Stimulated activated CD8-positive, alpha-beta memory T cell treated with anti-CD3 and anti-CD28 coated beads, Interleukin-4, amount 100 ng/mL, for 24 hours (primary cell): ENCODE measurements at places on chromosomes 12 and 14.

GRCh38 chr12:27434673-27435565, 11.6 kb upstream of the SMCO2 start:
- DNase-seq = no peak

- DNase-seq = no peak
Measured at GRCh38 chr14:38286452-38286851, 30.6 kb upstream of the CLEC14A start.

GRCh38 chr14:34374998-34375740, 86.9 kb downstream of the SPTSSA start:
- DNase-seq = no peak

GRCh38 chr14:81557146-81557545, 23.5 kb upstream of the SEL1L start:
- no peak for DNase-seq

DNA sequence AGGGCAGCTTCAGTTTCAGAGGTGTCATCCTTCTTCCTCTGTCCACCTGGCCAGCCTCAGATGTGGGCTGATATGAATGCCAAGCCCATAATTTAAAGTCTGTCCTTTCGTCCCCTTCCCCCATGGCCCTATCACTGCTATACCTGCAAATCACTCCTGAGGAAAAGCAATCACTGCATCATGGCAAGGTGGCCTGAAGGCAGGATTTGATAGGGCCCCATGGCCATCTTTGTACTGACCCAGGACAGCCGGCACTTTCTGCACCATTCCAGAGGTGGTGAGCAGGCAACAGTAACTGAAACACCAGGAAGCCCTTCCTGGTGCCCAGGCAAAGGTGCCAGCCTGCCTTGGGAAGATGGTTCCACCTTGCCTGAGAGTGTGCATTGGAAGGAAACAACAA, 60.8 kb downstream of the ANO2 start:
- no peak for DNase-seq

- no peak for DNase-seq
Measured at GRCh38 chr12:98372340-98373024, 142.9 kb upstream of the TMPO start.

DNA sequence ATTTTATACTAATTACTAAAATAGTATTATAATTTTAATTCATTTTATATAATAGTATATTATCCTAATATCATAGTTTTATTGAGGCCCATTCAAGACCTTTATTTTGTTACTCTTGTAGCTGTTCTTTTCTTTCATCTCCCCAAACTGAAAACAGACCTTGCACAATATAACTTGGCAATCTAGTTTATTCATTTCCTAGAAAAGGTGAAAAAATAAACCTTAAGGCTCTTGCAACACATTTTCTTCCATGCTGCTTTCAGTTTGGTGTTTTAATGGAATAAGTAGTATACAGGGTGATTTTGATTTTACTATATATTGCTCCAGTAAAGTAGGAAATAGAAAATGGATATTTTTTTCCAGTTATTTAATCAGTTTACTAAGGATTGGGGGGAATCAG, 174.0 kb downstream of the SLC2A13 start:
- DNase-seq = no peak

- DNase-seq = peak; percentile 71
Measured at GRCh38 chr14:103500148-103500990, 22.3 kb downstream of the CKB start.

DNA sequence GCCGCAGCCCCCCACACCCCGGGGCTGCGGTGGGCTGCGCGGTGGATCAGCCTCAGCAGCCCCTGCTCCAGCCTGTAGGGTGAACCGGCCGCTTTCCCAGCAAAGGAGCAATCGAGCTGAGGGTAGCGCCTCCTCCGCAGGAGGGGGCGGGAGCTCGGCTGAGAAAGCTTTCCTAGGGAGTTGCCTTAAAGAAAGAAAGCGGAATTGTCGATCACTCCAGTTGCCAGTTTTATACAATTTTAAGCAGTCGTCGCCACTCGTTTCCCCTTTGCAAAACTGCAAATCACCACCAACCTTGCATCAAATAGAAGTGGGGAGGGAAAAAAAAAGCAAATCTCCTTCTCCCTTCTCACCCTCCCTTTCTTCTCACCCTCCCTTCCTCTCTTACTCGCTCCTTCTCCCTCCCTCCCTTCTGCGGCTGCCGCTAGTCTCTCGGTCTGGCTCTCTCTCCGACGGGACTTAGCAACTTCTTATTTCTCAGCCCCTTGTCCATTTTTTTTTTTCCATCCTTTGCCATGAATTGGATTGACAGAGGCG, at the start of gene PDE3A:
TSS of gene PDE3A (plus strand) at position 424 of the 537 bp plus-strand sequence. CDS start 748 bp downstream, outside the sequence.
- DNase-seq = no peak

DNA sequence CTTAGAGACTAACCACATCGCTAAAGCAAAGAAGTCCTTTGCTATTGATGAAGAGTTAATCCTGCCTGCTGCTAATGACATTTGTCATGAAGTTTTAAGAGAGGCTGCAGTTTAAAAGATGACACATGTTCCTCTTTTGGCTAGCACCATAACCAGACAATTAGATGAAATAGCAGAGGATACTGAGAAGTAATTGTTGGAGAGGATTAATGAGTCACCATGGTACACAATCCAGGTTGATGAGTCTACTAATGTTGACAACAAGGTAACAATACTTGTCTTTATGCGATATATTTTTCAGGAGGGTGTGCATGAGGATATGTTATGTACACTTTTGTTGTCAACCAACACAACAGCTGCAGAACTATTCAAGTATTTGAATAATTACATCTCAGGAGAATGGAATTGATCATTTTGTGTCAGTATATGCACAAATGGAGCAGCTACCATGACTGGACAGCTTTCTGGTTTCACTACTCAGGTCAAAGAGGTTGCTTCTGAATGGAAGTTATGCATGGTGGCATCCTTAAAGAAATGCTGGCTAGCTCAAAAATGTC, 56.7 kb downstream of the LRRIQ1 start:
- no peak for DNase-seq

- no peak for DNase-seq
Measured at GRCh38 chr12:10802587-10802986, at the start of gene TAS2R7. TAS2R7 (minus strand) TSS chr12:10802627; CDS start chr12:10802570, 57 bp downstream.

DNA sequence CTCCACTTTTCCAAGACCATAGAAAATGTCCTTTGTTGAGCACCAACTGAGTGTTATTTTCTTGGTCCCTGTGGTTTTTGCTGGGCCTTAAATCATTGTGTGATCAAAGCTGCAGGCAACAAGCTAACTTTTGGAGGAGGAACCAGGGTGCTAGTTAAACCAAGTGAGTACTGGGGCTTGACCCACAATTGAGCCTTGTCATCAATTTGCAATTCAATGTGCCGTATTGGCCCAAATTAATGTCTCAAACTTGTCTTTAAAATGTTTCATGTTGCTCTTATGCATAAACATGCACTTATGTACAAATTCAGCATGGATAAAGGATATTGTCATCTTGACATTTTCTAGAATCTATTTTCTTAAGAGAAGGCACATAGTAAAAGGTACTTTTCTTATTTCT, 62.3 kb downstream of the DAD1 start:
- no peak for DNase-seq

DNA sequence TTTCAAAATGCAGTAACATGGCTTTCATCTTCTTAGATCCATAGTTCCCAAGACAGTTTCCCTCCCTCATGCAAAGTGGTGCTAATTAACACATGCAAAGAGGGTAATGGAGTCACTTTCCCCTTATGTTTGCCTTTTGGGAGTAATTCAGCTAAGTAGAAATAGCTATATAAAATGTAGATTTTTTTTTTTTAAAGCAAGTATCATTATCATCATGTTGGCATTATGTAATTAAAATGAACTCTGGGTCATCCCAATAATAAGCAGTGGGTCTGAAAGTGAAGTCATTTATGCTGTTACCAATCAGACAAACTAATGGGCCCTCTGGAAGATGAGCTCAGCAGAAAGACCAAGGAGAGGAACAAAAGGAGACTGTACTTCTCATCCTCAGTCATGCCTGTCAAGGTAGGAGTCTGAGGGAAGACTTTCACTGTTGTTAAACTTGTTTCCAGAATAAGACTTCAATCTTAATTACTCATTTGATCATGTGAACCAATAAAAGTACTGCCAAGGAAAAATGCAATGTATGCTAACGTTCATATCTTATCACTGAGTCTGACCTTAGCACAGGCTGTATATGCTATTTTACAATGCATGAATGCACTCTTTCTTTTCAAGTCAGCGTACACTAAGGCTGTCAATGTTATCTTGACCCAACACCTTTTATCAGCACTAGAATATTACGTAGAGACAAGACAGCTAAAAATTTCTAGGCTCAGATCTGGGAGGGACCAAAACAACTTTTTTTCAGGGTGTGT, 26.8 kb downstream of the AREL1 start:
- no peak for DNase-seq

DNA sequence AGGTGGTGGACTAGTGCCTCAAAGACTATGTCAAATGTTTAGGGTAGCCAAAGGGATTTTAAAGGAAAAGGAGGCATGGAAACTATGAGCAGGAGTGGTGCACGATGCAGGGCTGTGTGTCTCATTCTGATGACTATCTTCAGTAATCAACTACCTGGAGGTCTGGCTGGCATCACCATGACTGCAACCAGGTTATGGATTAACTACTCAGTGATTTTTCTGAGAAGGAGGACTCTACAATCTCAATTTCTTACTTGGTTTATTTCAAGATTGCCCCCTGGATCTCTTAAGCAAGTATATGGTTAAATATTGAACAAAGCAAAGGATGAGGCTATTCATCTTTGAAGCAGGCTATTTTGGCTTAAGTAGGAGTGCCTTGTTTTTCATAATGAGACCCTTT, 19.2 kb upstream of the EDDM3A start:
- no peak for DNase-seq

DNA sequence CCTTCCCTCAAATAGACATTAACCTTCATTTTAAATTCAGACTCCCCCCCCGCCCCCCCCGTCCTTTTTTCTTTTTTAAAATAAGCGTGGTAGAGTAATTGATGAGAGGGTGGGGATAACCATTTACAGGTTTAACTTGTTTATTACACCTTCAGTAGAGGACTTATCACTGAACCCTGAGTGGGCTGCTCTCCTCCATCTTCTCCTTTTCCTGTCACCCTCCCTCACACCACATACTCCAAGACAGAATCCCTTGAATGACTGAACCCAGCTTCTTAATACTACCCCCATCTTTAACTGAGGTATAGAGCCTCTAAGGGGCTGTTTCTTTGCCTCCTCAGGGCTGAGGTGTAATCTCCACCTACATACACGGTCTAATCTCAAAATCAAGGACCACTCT, 3.7 kb upstream of the IKZF4 start:
- no peak for DNase-seq

GRCh38 chr12:43273467-43273866, 278.5 kb downstream of the ADAMTS20 start:
- DNase-seq = no peak

- DNase-seq = no peak
Measured at GRCh38 chr14:38074754-38075153, 132.9 kb upstream of the SSTR1 start.

- DNase-seq = no peak
Measured at GRCh38 chr14:105213361-105213760, 32.2 kb upstream of the NUDT14 start.

DNA sequence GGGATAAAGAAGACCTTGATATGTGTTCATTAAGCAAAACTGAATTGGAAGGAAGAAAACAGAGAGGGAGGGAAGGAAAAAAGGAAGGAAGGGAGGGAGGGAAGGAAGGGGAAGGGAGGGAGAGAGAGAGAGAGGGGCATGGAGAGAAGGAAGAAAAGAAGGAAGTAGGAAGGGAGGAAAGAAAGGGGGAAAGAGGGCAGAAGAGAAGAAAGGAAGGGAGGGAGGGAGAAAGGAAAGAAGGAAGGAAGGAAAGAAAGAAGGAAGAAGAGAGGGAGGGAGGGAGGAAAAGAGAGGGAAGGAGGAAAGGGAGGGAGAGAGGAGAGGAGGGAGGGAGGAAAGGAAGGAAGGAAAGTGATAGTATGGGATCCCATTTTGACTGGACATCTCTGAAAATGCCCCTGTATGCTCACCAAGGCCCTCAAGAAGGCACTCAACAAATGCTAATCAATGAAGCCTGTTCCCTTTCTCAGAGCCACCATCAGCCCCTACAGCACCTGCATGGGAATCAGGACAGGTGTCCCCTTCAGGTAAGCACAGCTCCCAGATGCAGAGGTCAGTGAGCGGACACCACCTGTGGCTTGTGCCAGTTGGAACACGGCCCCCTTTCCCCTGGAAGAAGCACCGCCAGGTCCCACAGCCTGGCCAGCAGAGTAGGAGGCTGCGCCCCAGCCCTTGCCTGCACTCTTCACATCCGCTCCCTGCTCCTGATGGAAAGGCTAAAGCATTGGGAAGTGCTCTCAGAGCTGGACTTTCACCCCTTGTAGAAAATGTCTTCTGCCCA, 161.4 kb upstream of the DIO3 start:
- DNase-seq = no peak

GRCh38 chr12:98852181-98852580, 207.1 kb downstream of the APAF1 start:
- DNase-seq = no peak

DNA sequence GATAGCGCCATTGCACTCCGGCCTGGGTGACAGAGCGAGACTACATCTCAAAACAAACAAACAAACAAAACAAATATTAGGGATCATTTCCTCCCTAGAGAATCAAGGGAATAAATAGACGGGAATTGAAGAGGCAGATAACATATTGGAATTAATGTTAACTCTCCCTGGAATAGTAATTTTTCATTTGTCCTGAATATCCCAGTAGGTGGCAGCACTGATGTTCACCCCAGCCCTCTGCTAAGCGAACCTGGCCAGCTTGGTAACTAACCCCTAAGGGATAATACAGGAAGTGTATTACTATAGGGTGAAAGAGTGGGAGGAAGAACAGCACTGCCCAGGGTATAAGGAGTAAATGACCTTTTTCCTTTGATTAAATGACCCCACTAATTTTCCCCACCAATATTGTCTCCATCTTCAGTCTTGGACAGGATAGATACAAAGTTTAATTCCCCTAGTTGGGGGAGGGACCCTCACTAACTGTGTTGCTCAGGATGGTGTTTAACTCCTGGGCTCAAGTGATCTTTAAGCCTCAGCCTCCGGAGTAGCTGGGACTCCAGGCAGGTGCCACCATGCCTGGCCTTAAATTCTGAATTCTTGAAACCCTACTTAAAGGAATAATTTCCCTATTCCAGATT, 40.5 kb downstream of the SLC2A14 start:
- DNase-seq = no peak

- DNase-seq = no peak
Measured at GRCh38 chr14:25371068-25371467, 321.1 kb upstream of the STXBP6 start.

DNA sequence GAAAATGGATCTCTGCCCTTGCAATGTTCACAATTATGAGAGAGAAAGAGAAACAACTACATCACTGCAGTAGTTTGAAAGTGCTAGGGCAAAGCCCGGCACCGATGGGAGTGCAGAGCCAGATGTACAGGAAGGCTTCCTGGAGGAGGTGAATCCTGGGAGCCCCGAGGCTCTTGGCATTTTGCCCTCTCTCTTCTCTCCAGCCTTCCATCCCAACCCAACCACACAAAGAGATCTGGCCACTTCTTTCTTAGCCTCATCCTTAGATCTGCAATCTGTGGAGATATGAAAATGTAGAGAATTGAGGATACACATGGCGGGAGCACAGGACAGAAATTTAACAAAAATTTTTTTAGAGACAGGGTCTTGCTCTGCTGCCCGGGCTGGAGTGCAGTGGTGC, 3.3 kb upstream of the PAPLN start:
- DNase-seq = no peak
